Psoas muscle (tissue), 8 donors: ENCODE measurements at places on chromosomes 2 and 18. TPM values are rescaled to one million over a fixed set of nuclear protein-coding genes. Genes with fewer than 3 reads are reported as not detected.

Gene EFR3B
- 1.7 TPM for total RNA-seq

Gene IL37
- not detected for total RNA-seq

Gene TPO
- total RNA-seq, result 2.4 TPM

Gene SIX3
- not detected for total RNA-seq

Gene TXNDC2
- not detected for total RNA-seq

Gene ARHGAP15
- 0.87 TPM for total RNA-seq

Gene DUSP2
- 2.1 TPM for total RNA-seq

Gene CYRIA
- total RNA-seq, result 9.5 TPM

Gene GKN1
- total RNA-seq, result not detected

Gene EN1
- total RNA-seq, result 9.5 TPM

Gene RBM43
- total RNA-seq, result 0.68 TPM

Gene REG3A
- not detected for total RNA-seq

Gene NDC80
- 0.17 TPM for total RNA-seq

Gene CDH20
- 4.4 TPM for total RNA-seq

Gene SMC6
- 9.5 TPM for total RNA-seq

Gene PXDN
- total RNA-seq, result 12.8 TPM

Gene TMEM237
- 15.4 TPM for total RNA-seq

Gene ERFE
- total RNA-seq, result 6.3 TPM

Gene ZBTB7C
- total RNA-seq, result 2.4 TPM

Gene SMYD1
- total RNA-seq, result 325 TPM

Gene AQP12B
- total RNA-seq, result not detected

Gene FBXO15
- total RNA-seq, result not detected

Gene UGT1A10
- total RNA-seq, result not detected

Gene ASPRV1
- total RNA-seq, result 0.42 TPM

Gene ERICH2
- 0.54 TPM for total RNA-seq

Gene RNF149
- total RNA-seq, result 13.5 TPM

Gene SATB2
- 0.99 TPM for total RNA-seq
